ENCODE measurements at places on chromosomes 6 and 20.

DNA sequence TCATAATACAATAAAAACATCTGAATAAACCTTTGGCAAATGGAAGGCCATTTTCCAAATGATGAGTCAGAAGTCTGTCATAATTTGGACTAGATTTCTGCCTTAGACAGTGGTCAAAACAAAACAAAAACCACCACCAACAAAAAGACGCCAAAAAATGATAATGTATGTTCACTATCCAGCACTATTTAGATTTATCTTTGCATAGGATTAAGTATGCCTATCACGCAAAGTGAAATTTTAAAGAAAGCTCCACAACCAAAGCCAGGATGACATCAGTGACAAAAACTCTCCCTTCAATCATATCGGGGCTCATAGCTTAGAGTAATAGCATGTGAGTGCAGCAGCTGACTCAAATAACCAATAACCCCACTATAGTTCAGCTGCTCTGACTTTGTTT lies 201.9 kb downstream of the MOXD1 start:
- DNase-seq: no peak

- DNase-seq: no peak
Measured at GRCh38 chr6:159525445-159526025, 167.5 kb downstream of the SOD2 start.

- DNase-seq: no peak
Measured at GRCh38 chr20:37421988-37422387, 76.0 kb downstream of the SRC start.

- DNase-seq: no peak
Measured at GRCh38 chr6:82917346-82918064, 148.1 kb downstream of the UBE3D start.

DNA sequence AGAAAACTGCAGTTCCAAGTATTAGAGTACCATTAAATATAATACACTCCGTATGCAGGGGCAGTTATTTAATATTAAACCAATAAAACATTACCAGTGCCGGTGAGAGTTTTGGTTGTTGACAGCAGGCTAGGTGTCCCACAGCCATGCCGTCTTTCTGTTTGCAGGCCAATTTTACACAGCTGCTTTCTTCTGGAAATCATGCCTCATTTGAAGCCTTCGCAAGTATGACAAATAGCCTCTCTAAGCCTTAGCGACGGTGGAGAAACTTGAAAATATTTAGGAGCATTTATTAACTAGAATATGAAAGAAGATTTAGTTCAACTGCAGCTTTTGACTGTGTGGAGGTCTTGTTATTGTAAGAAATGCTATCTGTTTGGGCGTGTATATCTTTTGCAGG lies 226.0 kb downstream of the BMP2 start:
- DNase-seq: no peak

- DNase-seq: no peak
Measured at GRCh38 chr6:138680085-138680484, 93.5 kb upstream of the CCDC28A start.

DNA sequence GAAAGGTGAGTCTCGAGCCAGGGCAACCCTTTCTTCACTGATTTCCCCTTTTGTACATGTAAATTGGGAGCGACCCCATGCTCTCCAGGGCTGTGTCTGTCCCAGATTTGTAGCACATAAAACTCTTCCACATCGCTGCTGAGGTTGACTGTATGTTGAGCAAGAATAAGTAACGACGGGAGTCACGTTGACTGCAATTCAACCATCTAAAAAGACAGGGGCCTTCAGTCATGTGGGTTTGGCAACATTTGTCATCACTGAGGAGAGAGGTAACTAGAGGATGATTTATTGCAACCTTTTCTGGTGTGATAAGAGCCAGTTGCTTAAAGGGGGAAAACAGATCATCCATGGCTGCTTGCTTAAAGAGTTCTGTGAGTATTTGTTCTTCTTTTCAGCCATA lies 159.4 kb upstream of the SULF2 start:
- DNase-seq: no peak

DNA sequence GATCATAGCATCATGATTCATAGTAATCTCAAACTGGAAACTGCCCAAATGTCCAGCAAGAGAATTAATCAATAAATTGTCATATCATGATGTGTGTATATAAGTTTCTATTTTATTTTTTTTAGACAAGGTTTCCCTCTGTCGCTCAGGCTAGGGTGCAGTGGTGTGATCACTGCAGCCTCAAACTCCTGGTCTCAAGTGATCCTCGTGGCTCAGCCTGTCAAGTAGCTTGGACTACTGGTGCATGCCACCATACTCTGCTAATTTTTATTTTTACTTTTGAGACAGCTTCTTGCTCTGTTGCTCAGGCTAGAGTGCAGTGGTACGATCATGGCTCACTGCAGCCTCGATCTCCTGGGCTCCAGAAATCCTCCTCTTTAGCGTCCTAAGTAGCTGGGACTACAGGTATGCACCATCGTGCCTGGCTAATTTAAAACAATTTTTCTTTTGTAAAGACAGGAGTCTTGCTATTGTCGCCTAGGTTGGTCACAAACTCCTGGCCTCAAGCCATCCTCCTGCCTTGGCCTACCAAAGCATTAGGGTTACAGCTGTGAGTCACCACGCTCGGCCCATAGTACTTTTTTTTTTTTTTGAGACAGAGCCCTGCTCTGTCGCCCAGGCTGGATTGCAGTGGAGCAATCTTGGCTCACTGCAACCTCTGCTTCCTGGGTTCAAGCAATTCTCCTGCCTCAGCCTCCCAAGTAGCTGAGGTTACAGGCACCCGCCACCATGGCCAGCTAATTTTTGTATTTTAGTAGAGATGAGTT lies 8.7 kb upstream of the ATRN start:
- no peak for DNase-seq

DNA sequence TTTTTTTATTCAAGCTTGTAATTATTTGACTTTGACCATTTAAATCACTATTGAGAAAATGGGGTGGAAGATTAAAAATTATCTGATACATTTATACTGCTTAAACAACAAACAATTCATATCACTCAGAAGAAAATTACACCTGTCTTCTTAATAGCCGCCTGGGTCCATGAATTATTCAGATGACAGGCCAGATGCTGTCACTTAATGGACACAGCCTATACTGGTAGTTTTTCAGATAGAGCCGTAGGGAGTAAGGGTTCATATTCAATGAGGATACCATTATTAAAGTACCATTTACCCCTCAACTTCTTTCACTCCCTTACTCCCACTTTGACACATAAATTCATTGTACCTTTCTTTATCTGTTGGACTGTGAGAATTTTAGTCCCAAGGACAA lies 1193.4 kb upstream of the MAP3K7 start:
- no peak for DNase-seq

DNA sequence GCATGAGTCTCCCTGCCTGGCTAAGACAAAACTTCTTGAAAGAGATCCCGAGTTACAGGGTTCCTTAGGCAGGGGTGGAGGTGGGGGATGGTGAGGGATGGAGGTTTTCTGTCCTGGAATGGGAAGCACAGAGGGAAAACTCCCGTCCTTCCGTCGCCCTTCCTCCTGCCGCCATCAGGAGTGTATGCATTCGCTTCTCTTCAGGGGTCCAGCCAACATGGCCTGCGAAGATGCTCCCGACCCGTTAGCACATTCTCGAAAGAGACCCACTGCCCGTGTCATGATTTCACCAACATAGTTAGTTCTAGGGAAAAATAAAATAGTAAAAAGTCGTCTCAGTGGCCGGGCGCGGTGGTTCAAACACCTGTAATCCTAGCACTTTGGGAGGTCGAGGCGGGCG lies 37.1 kb downstream of the KIF25 start:
- no peak for DNase-seq

- no peak for DNase-seq
Measured at GRCh38 chr6:137877113-137877512, 10.1 kb downstream of the TNFAIP3 start.

DNA sequence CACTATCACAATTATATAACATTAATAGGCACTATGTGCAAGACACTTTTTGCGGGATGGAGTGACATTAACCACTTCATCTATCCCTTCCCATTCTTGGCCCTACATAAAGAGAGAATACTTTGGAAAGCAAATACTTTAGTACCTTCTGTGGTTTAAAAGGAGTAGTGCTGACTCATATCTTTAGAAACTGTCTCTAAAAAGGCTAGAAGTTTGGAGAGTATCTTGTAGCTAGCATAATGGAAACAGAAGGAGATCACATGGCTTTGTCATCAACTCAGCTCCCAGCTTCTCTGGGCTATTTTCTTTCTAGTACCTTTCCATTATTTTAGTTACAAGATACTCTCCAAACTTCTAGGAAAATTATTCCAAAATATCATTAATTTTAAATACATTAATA lies 157.5 kb downstream of the ADGRG6 start:
- DNase-seq: peak; percentile 5

GRCh38 chr20:21046413-21047070 lies 59.6 kb downstream of the LINC00237 start:
- no peak for DNase-seq

GRCh38 chr6:106731144-106731842 lies 101.9 kb downstream of the QRSL1 start:
- DNase-seq: no peak

GRCh38 chr6:135062735-135063134 lies 8.1 kb upstream of the HBS1L start:
- DNase-seq: no peak
